Iris pigment epithelial cell (primary cell): ENCODE measurements at places on chromosomes 1 and 21.
A peak's percentile ranks its signal among the peaks of the same experiment; 100 is the strongest.

DNA sequence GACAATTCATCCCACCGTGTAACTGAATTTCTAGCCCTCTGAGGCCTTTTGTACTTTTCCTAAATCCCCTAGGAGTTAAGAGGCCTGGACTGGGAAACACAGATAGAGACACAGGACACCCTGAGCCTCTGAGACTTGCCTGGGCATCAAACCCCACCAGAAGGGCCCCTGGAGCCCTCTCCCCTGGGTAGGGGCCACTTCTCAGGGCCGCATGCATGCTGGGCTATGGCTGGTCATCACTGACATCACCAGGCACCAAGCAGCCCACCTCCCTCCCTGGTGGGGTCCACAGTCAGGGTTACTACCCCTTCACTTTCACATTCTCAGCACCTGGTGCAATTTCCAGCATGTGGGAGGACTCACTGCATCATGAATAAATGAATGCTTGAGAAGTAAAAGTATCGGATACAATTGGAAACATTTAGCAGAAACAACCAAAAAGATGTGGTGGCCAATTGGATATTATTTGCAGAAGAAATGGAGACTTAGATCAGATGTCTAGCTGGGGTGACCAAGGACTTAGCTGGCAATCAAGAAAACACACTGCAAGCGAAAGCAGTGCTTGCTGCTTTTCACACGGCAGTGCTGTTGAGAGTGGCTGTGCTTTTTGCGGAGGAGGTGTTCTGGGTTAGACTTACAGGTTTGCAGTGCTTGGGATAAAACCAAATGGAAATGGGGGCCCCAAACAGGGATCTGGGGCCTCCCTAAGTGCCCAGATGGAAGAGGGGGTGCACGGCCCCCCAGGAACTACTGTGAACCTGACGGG is 950 bp upstream of the KRTAP10-7 start:
- DNase-seq: no peak

DNA sequence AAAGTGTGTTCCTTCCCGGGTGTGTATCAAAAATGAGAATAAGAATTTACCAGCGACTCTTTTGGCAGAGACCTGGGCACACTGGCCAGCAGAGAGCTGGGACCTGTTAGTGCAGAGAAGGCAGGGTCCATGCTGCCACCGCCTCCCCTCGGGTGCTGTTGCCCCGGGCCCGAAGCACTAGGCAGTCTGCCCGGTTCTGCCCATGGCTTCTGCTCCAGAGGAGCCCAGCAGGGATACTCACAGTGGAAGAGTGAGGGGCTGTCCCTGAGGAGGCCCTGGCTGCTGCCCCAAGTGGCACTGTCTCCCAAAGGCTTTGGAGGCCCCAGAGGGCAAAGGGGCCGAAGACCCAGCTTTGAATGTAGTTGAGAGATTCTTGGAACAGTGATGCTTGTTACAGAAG is 80.5 kb downstream of the MIS18A start:
- no peak for DNase-seq

DNA sequence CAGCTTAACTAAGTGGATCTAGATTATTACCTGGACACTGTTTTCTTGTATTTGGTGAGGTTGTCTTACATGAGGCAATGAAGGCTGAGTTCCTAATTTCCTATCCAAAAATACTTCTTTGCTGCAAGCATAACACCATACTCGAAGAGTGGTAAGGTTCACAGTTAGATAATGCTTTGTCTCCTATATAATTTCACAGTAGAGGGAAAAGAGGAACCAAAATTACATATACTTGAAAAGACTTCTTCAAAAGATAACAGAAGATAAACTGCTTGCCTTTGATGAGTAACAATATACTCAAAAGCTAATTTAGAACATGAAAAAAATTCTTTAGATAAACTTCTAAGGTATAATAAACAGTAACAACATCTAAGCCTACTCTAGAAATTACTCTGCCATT is 20.4 kb downstream of the USP33 start:
- DNase-seq: no peak

DNA sequence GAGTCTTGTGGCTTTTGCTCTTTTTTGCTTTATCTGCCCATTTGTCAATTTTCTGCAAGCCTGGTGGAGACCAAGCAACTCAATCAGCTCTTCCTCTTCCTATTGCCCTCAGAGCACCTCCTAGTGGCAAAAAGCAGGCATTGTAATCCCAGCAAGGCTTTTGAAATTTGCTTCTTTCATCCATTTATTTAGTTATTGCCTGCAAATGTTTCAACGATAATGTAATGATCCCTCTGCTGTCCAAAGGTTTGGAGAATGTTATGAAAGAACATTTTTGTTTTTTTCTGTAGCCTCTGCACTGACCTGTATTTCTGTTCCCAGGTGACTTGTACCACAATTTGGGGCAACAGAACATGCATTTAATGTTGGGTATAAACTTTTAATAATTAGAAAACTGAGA is 127.8 kb downstream of the GABPA start:
- peak; percentile 57 for DNase-seq

DNA sequence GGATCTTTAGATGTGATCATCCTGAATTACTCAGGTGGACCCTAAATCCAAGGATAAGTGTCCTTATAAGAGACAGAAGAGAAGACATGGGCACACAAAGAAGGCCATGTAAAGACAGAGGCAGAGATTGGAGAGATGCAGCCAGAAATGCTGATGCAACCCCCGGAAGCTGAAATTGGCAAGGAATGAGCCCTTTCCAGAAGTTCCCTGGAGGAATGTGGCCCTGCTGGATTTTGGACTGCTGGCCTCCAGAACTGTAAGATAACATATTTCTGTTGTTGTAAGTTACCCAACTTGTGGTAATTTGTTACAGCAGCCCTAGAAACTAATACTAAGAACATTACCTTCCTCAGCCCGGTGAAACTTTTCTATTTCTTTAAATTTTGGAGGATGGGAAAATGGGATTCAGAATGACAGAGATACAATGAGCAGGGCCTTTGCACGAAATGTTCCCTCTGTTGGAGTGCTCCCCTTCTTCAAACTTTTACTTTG is 11.2 kb upstream of the PLPP3 start:
- no peak for DNase-seq

DNA sequence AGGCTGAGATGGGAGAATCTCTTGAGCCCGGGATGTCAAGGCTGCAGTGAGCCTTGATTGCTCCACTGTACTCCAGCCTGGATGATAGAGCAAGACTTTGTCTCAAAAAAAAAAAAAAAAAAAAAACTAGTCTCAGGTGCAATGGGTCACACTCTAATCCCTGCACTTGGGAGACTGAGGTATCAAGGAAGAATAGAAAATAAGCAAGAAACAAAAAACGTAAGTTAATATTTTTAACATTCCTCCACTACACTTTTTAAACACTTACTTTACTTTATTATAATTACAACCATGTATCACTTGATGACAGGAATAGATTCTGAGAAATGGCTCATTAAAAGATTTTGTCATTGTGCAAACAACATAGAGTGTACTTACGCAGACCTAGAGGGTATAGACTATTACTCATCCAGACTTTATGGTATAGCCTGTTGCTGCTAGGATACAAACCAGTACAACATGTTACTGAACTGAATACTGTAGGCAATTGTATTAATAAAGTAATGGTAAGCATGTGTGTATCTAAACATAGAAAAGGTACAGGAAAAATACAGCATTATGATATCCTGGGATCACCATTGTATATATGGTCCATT is 1244.1 kb upstream of the ADGRL4 start:
- DNase-seq: no peak

GRCh38 chr1:234629026-234629425 is 19.0 kb upstream of the IRF2BP2 start:
- DNase-seq: no peak

DNA sequence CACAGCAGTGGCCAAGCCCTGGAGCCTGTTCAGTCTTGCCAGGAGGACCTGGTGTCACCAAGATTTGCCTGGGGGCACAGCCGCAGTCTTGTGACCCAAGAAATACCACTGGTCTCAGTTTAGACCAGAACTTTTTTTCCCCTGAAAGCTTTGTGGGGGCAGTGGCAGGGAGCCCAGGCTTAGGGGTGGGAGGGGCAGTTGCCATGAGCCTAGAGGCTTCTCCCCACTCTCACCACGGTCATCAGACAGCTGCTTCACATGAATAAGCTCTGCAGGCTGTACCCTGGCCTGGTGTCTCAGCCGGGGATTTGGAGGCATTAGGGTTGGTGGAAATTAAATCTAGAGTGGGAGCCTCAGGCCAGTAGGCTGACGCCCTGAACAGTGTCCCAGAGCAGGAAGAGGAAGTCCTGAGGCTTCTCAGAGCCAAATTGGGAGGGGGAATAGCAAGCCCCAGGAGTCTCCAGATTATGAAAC is 73.7 kb downstream of the SLC16A1 start:
- no peak for DNase-seq

DNA sequence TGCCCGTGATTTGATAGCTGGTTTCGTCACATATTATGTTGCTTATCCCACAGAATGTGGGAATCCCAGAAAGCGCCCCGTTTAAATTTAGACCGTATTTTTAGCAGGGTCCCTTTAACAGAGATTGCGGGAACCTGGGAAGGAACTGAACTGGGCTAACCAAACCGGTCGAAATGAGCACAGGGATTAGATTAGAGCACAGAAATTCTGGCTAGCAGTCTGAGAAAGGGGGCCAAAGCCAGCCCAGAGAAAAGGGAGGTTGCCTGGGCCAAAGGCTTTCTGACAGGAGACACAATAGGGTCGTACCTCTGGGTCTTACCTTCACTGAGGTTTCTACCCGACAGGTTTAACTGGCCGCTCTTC is 327 bp downstream of the LRRC40 start:
- DNase-seq: no peak

GRCh38 chr1:61287014-61287413 is 204.7 kb downstream of the NFIA start:
- peak; percentile 80 for DNase-seq

DNA sequence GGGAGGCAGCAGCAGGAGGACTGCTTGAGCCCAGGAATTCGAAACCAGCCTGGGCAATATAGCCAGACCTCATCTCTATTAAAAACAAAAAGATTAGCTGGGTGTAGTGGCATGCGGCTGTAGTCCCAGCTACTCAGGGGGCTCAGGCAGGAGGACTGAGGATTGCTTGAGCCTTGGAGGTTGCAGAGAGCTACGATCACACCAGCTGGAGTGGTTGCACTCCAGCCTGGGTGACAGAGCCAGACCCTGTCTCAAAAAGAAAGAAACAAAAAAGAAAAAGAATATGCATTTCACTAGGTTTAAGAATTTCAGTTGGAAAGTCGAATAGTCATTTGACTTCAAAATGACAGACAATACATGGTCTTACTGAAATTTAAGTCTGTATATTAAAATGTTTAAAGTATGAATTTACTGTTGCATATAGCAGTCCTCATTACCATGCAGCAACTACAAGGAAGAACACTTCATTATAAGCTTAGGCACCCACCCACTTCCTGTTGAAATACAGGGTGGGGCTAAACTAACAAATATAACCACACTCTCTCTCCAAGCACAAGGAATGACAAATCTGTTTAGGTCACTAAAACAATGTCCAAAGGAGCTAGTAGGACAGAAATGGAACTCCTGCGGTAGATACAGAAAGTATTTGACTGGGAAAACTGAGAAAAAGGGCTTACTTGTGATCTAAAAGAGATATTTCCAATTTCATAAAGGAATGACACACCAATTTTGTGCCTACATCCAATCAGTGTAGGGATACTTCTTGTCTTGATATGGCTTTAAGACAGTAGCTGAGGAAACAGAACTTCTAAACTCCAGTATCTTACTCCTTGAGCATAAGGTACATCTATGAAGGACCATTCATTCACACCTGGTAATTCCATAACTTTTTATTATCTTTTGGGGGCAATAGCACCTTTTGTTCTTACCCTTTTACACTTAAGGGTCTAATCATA is 44.1 kb downstream of the GPR3 start:
- DNase-seq: peak; percentile 67

DNA sequence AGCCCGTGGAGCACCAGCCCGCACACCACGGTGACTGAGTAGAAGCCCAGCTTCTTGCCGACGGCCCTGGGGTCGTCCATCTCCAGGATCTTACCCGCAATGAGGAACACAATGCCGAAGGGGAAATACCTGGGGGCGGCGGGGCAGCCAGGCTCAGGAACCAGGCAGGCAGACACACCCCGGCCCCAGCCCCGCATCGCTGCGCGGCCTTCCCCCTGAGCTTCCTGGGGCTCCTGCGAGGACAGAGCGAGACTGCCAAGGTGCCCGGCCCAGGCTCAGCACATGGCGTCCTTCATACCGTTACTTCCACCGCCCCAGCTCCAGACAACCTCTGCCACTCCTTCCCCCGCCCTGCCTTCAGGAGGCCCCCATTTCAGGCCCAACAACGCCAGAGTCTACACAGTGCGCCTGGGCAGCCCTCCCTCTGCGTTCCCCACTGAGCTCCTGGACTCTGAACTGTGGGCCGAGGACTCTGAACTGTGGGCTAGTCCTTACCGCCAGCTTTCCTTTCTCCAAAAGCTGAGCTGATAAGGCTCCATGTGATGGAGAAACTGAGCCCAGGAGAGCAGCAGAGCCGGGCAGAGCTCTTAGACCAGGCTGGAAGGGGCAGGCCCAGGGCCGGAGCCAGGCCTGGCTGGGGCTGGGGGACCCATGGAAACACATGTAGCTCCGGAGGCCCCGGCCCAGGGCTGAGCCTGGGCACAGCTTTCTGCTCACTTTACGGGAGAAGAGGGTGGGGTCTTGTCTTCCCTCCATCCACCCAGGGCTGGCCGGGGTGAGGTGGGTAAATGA is 30.8 kb downstream of the PODN start:
- DNase-seq: no peak

DNA sequence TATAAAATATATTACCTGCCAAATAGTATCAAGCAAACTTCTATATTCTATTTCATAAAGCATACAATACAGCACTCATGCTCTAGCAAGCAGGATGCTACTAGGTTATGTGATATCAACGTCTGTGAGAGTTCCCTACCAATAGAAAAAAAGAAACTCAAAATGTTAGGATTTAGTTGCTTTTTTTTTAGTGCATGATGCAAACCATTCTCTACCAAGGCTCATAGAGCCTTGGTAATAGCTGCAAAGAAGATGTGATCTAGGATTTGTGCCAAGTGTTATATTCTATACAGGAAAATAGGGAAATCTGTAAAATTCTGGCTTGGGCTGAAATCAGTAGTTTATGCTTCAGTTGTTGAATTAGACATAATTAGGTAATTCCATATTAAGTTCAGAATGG is 394.4 kb downstream of the DSCAM start:
- DNase-seq: no peak

GRCh38 chr1:158286941-158287346 is 2.8 kb upstream of the CD1C start:
- DNase-seq: no peak

- DNase-seq: peak; percentile 45
Observed at GRCh38 chr1:59605761-59606160, 209.0 kb upstream of the HOOK1 start.

DNA sequence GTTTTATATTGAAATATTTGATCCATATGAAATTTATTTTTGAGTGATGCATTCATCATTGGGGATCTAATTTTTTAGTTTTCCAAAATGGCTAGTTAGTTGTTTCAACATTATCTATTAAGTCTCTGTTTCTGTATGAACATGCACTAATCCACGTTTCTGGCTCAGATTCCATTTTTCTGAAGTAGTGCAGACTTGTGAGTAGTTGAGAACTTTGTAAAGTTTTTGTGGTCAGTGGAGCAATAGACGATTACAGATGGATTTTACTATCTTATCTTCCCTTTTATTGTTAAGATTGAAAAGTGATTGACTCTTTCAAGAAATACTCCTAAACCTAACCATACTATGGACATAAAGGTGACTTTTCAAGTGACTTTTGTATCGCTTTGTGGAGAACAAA is 16.7 kb downstream of the SOAT1 start:
- DNase-seq: peak; percentile 93

- DNase-seq: no peak
Observed at GRCh38 chr1:199847021-199847420, 180.5 kb upstream of the NR5A2 start.
